ENCODE measurements at places on chromosomes 6 and 20.
A peak's percentile ranks its signal among the peaks of the same experiment; 100 is the strongest.

- DNase-seq: peak; percentile 91
Observed at GRCh38 chr6:32685603-32686002, 19.1 kb upstream of the HLA-DQB1 start.

- no peak for DNase-seq
Observed at GRCh38 chr6:161354956-161355355, 81.1 kb upstream of the AGPAT4 start.

DNA sequence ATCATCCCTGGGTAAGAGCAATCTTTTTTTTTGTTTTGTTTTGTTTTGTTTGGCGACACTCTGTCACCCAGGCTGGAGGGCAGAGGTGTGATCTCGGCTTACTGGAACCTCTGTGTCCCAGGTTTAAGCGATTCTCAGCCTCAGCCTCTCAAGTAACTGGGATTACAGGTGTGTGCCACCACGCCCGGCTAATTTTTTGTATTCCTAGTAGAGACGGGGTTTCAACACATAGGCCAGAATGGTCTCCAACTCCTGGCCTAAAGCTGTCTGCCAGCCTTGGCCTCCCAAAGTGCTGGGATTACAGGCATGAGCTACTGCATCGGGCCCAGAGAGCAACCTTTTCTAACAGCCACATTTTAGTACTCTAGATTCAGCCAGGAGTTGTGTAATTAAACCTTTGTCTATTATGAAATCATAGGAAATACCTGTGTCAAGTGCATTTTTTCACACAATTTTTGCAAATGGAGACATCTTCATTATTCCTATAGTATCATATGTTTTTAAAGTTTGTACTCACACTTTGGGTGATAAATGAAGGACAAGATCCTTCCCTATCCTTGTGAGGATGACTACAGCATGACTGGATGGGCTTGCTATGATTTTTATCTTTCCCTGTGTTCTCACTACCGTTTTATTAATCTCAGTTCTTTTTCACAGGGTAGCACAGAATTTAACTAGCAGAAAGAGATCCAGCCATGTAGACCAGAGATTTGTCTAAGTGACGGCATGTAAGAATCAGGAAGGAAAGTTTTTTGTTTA, 82.6 kb downstream of the OR2B2 start:
- no peak for DNase-seq

GRCh38 chr20:58746620-58747019, 54.0 kb downstream of the NPEPL1 start:
- no peak for DNase-seq

- DNase-seq: no peak
Observed at GRCh38 chr20:10129749-10130148, 88.9 kb upstream of the SNAP25 start.

GRCh38 chr6:72216222-72217068, 330.1 kb downstream of the RIMS1 start:
- no peak for DNase-seq

DNA sequence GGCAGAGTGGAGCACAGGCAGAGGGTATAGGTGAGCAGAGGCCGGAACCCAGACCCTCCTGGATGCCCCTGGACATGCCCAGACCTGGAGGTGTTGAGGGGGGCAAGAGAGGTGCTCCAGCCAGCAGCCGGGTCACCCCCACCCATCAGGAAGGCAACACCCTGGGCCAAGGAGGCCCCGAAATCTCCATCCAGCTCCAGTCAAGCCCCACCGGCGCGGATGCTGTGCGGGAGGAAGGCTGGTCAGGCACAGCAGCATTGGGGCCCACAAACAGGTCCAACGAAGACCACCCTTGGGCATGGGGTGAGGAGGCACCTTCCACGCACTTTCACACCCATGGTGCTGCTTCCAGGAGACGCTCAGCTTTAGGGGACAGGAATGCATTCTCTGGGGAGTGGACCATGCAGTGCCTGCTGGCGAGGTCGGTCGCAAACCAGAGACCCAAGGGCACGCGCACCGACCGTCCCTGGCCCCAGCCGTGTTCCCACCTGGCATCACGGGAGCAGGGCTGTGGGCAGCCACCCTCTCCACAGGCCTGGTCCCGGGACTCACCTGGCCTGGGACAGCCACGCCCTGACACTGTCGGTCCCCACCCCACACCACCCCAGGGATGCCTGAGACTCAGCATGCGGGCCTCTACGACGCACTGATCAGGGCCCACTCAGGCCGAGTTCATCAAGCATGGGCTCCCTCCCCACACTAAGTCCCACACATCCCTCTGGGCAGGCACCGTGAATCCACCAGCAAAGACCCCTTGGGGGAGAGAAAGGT, 43.6 kb upstream of the ZBP1 start:
- no peak for DNase-seq

DNA sequence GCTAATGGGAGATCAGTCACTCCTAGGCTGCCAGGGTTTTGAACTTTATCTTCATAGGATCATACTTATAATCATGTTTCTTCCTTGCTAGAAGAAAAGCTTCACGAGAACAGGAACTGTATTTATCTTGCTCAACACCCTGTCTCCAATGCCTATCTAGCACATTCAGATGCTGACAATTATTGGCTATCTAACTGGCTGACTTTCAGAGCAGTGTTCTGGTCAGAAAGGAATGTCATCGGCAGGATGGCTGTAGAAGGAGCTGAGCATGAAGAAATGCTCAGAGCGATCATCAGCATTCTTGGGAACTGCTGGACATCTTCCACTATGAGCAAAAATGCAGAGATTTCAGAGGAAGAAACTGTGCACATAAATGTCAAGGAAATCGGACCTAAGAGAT, 628.0 kb upstream of the NRSN1 start:
- DNase-seq: no peak

DNA sequence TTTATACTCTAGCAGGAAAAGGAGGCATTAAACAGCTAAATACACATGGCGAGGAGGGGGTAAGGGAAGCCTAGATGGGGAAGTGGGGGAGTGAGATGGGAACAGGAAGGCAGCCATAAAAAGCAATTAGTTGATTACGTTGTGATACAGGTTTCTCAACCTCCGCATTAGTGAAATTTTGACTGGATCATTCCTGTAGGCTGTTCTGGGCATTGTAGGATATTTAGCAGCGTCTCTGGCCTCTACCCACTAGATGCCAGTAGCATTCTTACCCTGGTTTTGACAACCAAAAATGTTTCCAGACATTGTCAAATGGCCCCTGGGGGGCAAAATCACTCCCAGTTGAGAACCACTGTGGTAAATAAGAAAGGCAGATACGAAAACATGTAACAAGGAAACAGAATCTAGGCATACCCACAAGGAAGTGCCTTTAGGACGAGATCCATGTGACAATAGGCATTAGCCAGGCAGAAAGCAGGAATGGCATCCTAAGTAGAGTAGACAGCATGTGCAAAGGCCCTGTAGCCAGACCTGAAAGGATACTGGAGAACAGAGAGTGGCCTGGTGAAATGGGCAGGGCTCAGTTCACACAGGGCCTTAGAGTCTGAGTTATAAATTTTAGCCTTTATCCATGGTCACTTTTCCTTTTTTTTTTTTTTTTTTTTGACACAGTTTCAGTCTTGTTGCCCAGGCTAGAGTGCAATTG, 25.8 kb upstream of the PTPN1 start:
- DNase-seq: no peak

DNA sequence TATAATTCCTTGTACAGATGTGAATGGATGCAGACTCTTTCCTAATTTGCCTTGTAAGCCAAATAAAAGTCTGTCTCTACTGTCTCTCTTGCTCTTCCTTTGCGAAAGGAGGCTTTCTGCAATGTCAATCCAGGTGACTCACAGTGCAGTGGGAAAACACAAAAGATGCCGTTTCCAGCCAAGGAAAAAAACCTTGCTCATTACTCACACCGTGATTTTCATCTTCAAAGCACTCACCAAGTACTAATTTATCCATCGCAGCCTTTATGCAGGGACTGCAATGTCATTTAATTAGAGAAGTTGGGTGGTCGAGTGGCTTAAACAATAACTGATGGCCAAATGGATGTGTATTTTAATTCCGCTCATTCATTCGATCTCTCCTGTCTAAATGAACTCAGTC, 23.8 kb downstream of the SAYSD1 start:
- no peak for DNase-seq

GRCh38 chr20:52747845-52748284, 224.3 kb upstream of the TSHZ2 start:
- no peak for DNase-seq

- DNase-seq: peak; percentile 44
Observed at GRCh38 chr20:52150440-52151258, 40.9 kb downstream of the ZFP64 start.

DNA sequence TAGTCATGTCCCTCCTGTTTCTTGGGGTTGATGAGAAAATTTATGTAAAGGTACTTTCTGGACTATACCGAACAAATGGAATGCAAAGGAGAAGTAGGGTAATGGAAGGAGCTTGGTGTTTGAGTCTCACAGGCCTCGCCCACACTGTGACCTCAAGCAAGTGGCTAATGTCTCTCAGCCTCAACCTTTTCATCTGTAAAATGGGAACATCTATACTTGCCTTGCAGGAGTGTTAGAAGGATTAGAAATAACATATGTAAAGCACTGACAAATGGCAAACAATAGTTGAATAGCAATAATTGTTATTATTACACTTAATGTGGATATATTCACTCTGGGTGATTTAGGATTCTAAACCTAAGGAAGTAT, 8.9 kb upstream of the PKIG start:
- no peak for DNase-seq

GRCh38 chr6:136582711-136583471, 32.7 kb upstream of the MAP7 start:
- DNase-seq: peak; percentile 28

- no peak for DNase-seq
Observed at GRCh38 chr6:117553142-117553541, 49.2 kb downstream of the GOPC start.

DNA sequence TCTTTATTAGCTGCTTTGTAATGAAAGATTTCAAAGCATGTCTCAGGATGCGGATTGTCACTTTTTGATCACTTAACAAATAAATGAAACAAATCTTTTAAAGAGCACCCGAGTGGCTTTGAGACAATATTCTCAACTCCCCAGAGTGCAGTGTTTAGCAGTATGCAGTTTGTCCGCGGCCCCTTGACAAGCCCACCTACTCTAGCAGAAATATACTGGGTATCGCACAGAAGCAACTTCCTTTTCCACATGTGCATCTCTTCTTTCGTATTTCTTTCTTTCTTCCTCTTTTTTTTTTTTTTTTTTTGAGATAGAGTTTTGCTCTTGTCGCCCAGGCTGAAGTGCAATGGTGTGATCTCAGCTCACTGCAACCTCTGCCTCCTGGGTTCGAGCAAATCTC, 84.5 kb upstream of the FAM184A start:
- DNase-seq: no peak

GRCh38 chr20:47206962-47207641, 149.4 kb downstream of the ZMYND8 start:
- DNase-seq: no peak

DNA sequence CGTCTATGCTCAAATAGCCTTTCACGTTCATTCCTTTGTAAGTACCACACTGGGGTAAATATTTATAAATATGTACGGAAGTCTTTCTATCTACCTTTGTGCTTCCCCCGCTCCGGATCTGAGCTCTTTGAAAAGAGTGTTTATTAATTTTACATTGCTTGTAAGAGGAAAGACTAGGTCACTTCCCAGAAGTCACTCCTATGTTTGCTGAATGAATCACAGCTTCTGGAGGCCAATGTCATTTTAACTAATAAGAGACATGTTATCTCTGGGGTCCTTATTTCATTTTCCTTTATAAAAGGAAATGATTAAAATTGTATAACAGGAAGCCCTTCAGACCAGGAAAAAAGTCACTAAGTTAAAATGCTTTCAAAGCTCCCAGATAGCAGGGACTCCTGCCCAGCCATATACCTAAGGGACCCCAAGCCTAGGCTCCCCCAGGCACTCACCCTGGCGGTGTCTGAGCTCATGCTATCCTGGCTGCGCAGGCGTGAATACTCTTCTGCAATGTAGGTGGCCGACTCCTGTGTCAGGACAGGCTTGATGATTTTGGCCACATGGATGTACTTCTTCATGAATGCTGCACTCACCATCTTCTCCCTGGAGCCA, 12.6 kb downstream of the MCM3 start:
- DNase-seq: no peak

DNA sequence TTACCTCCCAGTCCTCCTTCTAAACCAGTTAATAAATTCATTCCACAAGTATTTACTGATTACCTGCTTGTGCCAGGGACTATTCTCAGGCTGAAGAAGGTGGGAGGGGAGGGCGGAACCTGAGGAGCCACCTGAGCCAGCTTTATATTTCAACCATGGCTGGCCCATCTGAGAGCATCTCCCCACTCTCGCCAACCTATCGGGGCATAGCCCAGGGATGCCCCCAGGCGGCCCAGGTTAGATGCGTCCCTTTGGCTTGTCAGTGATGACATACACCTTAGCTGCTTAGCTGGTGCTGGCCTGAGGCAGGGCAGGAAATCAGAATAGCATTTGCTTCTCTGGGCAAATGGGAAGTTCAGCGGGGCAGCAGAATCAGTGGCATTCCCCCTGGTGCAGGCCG, 4.9 kb upstream of the AAR2 start:
- DNase-seq: no peak

DNA sequence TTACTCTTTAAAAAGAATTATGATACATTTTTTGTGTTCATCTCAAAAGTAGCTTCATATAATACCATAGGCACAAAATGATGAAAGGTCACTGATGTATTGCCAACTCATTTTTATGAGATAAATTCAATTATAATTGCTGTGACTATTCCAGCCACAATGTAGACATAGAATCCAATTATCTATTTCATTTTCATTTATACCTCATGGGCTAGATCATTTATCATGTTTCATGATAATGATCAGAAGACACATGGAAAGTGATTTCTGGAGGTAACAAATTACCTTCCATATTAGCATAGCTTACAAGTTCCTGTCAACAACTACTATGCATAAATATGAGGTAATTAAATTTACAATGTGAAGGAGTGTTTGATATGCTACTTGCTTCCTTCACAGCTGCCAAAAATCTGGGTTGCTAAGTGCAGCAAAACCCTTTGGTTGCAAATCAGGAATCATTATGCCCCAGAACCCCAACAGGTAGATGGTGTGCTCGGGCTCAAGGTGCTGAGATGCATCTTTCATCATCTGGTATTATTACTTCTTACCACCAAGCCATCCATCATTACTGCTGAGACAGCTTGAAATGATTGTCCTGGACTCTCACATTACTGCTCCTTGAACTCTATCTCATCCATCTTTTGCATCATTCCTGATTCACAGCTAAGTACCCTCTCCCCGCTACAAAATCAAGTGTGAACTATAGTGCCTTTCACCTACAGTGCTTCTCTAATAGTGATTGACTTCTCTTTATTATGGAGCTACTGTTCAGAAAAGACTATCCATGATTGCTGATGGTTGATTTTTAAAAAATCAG, 306.0 kb upstream of the THEMIS start:
- no peak for DNase-seq

GRCh38 chr6:107491760-107492660, 2.1 kb downstream of the SOBP start:
- no peak for DNase-seq

- no peak for DNase-seq
Observed at GRCh38 chr6:110341663-110342596, 16.2 kb downstream of the METTL24 start.

GRCh38 chr6:14316651-14317386, 199.2 kb downstream of the CD83 start:
- DNase-seq: peak; percentile 3
